Right kidney (tissue), 9 donors: ENCODE measurements at places on chromosomes 7 and 10.

DNA sequence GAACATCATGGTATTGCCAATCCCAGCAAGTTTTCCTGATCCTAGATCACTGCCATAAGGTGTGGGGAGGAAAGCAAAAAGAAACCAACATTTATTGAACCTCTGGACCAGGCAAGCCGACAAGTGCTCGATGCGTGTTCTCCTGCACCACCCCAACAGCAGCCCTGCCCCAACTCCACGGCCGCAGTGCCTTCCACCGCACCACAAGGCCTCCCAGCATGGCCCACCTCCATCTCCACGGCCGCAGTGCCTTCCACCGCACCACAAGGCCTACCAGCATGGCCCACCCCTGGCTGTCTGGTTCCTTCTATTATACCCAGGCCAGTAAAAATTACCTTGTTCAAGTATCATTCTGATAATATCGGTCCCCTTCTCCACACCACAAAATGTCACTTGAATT, 8.7 kb downstream of the HIPK2 start:
- DNase-seq, result no peak

DNA sequence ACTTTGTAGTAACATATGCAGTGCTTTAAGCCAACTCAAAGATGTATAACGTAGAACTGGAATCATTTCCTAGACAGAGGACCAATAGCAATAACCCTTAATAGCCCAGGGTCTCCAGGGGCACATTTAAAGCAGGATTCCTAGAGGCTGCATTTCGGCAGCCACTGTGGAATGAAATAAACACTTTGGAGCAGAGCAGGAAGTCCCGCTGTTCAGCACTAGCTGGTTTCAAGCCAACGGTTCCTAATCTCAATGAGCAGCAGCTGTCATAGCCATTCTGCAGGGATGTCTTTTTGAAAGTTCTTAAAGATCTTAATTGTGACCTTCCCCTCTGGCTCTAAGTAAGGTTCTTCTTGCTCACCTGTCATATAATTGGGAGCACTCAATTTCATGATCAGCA, 18.4 kb upstream of the MACROH2A2 start:
- DNase-seq, result no peak

DNA sequence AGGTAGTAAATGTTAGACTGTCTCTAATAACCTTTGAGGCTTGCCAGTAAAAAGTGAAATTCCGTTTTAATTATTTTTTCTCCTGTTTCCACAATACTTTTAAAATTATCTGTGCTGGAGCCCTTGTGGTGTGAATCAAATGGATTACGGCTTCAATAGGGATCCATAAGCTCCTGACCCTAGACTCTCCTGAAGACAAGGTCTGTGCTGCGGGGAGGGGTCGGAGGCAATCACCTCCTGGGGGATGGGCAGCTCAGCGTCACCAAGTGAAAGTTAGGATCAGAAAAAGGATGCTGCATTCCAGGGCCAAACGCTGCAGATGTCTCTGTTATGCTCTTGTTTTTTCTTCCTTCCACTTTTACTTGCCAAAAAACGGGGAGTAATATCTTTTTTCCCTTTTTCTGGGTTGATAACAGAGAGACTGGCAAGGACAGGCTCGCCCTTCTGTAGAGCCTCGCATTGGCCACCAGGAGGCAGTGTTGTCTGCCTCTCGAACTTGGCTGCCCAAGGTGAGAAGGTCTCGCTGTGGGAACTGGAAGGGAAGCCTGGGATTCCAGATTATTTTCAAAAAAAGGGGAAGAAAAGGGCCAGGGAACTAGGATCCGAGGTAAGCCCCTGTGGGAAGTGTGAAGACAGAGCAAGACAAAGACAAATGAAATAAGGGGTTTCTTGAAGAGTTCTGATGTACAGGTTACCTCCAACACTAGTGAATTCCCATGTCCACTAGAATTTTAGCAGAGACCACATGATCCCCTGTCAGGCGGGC, 621.9 kb downstream of the ACTR3B start:
- peak; percentile 61 for DNase-seq

GRCh38 chr7:129266181-129266580, 41.4 kb downstream of the AHCYL2 start:
- no peak for DNase-seq

- DNase-seq, result peak; percentile 60
Observed at GRCh38 chr10:128710098-128710797, 584.0 kb upstream of the MKI67 start.

- no peak for DNase-seq
Observed at GRCh38 chr7:157926107-157926506, 589.3 kb downstream of the DNAJB6 start.

DNA sequence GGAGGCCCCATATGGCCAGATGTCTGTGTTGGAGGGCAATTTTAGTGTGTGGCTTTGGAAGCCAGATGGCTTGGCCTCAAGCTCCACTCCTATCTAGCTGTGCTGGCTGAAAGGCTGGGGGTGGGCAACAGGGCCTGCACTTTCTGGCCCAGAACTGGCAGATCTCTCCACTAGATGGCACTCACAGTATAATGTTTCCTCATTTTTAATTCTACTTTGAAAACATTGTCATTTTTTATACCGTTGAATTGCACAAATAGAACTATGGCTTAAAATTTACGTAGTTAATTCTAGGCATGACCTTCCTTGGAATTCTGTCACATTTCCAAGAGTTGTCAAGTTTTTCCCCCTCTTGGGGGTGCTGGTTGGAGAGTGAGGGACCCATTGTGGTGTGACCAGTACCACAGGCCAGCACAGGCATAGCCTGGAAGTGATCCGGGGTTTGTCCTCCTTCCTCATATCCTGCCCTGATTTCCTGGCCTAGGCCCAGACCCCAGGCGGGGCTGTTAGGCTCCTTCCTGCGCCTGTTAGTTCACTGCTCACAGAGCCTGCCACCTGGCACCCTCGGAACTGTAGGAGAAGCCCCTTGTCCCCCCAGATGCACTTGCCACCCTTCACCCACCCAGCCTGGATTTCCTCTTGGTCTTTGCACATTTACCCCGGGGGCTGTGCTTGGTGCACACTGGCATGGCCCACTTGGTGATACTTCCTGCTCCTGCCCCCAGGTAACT, 52.8 kb downstream of the ARHGAP22 start:
- peak; percentile 36 for DNase-seq

DNA sequence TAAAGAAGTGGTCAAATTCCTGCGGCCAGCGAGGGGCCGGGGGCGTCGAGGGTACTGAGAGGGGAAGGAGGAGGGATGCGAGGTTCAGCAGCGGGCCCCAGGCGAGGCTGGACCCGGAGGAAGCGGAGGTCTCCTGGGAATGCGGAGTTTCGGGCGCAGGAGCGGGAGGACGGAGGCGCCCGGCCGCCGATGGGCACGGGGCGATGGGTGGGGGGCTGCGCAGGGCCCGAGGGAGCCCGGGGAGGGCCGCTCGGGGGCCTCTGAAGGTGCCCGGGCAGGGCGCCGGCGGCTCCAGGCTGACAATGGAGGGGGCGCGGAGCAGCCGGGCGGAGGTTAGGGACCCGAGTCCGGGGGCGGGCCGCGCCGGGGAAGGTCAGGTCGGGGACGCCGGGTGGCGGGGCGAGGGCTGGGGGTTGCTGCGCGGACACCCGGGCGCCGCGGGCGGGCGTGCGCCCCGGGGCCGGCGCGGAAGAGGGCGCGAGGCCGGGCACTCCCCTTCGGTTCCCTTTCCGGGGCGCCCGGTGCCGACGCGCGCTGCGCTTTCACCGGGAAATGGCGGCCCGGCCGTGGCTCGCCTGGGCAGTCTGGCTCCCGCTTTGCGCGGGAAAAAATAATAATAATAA, 683 bp downstream of the MACROH2A2 start:
- DNase-seq, result no peak

DNA sequence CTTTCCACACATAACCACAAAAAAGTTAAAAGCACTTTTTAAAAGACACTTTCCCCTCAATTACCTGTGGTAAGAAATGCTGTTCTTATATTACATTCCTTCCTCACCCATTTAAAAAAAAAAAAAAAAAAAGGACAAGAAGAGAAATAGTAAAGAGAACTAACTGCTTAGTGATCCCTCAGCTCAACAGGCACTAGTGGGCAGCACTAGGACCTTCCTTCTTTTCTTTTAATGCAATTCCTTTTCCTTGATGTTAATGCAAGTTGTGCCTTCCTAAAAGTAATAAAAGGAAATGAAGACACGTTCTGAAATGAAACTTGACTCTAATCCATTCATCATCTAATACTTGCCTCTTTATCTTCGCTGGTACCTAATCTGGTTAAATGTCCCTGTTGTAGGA, 189.7 kb downstream of the TCF7L2 start:
- DNase-seq, result no peak

GRCh38 chr7:106070201-106070551, 41.9 kb downstream of the SYPL1 start:
- no peak for DNase-seq

DNA sequence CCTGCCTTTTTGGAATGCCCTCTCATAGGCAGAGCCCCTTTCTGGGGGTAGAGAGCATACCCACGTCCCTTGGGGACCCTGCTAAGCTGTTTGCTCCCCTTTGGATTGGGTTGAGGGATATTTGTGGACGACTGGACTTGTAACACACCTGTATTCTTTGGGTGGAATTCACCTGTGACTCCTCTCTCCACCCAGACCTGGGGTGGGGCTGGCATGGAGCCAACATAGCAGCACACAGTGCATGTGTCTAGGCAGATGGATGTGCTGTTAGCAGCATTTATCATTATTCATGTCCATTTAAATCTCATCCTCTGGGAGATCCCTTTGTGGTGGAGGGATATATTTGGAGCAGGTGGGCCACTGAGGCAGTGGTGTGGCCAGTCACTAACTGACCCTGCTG, 51.0 kb downstream of the CDH23 start:
- no peak for DNase-seq

DNA sequence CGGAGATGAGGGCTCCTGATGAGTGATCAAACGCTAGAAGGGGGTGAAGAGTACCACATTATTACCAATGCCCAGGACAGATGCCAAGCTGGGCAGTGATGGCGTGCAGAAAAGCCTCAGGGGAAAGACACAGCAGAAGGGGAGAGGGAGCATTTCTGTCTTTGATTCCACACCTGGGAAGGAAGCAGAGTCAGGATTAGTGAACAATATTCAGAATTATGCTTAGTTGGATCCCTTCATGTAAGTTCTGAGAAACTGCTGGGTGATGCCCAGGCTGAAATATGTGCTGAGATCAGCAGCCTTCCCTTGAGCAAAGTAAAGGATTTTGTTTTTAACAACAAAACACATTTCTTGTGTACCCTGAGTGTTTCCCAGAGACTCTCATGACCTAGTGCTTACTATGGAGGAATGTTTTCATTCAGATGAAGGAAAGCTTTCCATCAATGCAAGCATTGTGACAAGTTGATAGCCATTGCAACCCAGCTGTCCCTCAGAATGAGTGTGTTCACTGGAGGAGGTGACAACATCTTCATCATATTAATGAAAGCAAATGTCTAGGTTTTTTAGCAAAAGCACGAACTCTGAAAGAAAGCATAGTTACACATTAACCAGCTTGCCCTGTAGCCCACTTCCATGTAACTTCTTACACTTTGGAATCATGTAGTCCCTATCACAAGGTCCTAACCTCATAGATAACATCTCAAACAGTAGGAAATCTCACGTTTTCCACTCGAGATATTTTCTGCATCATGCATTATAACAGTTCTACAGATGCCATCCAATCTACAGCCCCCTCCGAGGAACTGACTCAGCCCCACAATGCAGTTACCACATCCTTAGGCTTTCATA, 23.8 kb upstream of the AKR1C1 start:
- no peak for DNase-seq

DNA sequence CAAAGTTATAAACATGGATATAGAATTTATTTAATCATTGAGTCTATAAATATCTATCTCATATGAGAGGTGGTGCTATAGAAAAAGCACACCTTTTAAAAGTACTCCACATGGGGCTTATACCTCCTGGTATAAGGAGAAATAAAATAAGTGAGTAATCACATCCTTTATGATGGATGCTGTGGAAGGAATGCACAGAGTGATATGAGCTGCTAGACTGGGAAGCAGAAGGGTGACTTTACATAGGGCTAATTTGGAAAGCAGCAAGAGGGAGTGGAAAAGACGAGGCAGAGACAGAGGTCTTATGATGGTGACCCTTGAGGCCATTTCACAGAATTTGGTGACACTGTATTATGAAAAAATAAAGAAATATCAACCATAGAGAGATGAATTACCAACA, 59.4 kb upstream of the AHR start:
- DNase-seq, result no peak

DNA sequence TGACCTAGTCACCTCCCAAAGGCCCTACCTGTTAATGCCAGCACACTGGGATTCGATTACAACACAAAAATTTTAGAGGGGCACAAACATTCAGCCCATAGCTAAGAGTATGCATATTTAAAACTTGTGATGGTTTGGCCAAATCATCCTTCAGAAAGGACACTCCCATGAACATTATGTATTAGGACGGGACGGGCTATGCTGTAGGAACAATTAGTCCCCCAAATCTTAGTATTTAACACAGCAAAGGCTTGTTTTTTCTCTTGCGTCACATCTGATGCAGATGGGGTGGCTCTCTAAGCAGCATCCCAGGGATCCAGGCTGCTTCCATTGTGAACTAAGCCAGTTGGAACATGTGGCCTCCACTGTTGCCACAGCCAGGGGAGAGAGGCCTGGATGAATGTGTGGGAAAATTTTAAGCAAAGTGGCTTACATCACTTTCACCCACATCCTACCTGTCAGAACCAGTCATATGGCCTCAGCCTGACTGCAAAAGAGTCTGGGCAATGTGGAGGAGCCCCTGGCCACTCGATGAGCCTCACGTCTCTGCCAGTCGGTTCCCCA, 26.6 kb downstream of the CHST3 start:
- DNase-seq, result no peak

GRCh38 chr10:77034240-77034639, 603.4 kb downstream of the KCNMA1 start:
- DNase-seq, result no peak

DNA sequence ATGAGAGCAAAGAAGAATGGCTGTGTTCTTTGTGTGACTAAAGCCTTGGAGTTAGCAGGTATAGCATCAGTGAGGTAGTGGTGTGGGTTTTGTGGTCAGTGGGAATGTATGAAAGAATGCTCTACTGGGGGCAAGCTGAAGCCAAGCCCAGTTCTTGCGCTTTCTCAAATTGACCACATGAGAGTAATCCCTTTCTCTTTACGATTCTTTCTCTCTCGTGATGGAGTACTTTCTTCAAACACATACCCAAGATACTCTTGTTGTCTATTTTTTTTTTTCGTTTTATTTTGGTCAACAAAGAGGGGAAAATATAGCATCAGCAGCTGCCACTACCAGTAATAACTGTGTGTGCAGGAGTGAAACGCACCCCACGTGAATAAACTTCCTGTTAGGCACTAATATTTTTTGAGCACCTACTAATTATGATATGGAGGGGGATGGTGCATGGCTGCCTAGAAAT, 8.4 kb upstream of the PANK1 start:
- DNase-seq, result no peak

DNA sequence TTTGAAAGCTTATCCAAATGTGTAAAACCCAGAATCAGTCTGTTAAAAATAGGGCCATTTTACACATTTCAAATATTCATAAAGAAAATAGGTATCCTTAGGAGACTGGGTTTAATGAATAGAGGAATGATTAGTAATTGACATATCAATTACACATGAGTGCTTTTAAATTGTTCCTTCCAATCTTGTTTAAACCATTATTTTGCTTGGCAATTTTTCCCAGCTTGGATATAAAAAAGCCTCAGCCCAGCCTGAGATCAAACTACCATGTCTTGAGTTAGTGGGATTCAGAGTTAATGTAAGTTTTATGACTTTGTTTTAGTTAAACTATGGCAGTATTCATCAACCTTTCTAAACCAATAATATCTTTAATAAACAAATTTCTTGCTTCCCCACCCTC, 28.3 kb downstream of the PARP12 start:
- no peak for DNase-seq

GRCh38 chr7:379456-380138, 89.6 kb downstream of the FOXL3 start:
- DNase-seq, result peak; percentile 71
